ENCODE measurements at places on chromosomes 3 and 15.

DNA sequence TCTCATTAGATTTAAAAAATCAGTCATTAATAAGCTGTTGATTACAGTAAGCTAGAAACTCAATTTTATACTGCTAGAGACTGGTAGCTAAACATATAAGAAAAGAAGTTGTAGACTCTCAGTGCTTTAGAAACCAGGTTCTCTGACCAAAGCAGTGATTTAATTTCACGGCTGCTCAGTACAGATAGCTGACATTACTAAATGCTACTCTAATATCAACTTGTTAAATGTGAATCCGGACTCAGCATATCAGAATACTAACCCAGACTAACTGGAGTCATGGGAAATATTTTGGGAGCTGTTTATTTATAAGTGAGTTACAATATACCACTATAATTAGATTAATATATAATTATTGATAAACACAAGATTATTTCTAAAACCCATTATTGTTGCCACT lies 80.4 kb downstream of the NEDD4 start:
- peak; percentile 10 for ATAC-seq

GRCh38 chr15:98967096-98967495 lies 40.5 kb downstream of the PGPEP1L start:
- ATAC-seq, result no peak

- no peak for ATAC-seq
Observed at GRCh38 chr3:134883697-134884385, 88.8 kb downstream of the EPHB1 start.

DNA sequence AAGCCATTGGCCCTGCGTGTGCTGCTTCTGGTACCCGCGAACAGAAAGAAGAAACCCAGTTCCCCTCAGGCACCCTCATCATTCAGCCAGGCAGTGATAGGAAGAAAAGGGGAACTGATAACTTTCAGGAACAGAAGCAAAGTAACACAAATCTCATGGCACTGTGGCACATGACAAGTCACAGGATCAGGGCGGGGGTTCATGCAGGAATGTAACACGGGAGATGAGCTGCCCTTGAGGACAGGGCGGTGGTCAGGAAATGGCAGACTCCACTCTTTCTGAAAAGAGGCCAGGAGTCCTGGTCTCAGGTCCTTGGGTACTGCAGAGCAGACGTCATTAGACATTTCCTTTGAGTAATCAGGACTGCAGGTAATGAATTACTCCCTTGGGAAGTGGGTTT lies 95.5 kb downstream of the CCNL1 start:
- ATAC-seq, result no peak

DNA sequence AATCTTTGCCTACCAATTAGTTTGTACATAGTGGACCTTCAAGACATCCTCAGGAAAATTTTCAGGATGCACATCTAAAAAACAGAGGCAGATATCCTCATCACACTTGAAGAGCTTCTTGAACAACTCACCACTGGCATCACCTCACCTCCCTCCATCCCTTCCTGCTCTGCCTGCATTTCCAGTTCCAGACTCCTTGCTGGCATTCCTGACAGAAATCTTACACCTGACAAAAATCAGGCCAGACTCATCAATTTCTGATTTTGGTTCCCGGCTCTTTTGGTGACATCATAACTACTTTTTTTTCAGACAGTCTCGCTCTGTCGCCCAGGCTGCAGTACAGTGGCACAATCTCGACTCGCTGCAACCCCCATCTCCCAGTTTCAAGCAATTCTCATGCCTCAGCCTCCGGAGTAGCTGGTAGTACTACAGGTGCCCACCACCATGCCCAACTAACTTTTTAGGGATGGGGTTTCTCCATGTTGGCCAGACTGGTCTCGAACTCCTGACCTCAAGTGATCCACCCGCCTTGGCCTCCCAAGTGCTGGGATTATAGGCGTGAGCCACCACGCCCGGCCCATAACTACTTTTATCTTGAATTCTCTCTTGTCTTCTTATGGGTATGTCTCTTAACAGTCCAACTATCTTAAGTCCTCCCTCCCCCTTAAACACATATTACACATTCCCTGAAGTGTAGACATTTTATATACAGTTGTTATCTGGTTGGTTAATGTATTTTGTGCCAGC lies 216.6 kb upstream of the IL12A start:
- no peak for ATAC-seq

DNA sequence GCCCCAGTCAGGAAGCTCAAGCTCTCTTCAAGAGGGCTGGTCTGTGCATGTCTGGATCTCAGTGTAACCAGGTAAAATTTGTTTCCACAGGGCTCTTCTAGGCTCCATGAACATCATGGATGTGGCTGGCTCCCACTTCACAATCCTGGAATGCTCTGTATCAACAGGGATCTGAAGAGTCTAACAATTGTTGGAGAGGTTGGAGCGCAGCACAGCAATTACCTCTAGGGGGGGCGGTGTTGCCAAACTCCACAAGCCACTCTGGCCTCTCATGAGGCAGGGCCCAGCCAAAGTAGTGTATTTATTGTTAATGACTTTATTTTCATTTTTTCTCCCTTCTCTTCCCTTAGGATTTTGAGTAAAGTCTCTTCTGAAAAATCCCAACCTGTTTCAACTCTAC lies 6.1 kb upstream of the EIF2B5 start:
- peak; percentile 88 for ATAC-seq

GRCh38 chr3:21729331-21729730 lies 21.7 kb downstream of the ZNF385D start:
- ATAC-seq, result no peak

- no peak for ATAC-seq
Observed at GRCh38 chr3:102124282-102124681, 275.0 kb downstream of the NFKBIZ start.

DNA sequence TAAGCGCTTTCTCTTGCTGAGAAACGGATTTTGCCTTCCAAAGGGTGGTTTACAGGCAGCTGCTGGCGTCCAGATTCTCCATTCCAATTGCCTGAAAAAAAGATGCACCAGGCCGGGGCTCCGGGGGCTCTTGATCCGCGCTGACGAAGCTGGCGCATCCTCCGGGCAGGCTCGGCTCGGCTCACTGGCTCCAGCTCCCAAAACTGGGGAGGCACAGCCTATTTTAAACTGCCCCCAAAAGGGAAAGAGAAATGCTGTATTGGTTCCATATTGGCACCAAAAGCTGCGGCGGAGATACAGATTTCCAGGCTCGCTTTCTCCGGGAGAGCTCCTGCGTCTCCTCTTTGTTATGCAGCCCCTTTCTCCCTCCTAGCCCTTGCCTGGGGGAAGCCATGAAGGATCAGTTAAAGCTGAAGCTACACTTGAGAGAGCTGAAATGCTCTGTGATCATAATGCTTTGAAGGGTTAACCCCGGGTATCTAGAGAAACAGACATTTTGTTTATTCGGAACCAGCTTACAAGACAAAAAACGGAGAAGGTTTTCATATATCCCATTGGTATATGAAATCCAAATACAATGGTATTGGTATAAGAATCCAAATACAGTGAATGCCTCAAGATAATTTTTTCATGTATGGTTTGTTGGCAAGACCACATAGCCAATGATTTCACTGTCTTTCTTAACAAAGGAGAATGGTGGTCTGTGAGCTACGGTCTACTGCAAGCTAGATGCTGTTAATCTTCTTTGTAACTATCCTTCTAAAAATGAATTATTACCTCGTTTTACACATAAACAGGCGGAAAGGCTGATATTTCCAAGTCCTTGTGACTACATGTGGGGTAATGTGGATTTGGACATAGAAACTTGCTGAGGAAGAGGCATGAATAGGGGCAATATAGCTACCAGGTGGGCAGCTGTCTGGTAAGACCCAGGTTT lies 693 bp downstream of the CD200 start:
- ATAC-seq, result peak; percentile 69

DNA sequence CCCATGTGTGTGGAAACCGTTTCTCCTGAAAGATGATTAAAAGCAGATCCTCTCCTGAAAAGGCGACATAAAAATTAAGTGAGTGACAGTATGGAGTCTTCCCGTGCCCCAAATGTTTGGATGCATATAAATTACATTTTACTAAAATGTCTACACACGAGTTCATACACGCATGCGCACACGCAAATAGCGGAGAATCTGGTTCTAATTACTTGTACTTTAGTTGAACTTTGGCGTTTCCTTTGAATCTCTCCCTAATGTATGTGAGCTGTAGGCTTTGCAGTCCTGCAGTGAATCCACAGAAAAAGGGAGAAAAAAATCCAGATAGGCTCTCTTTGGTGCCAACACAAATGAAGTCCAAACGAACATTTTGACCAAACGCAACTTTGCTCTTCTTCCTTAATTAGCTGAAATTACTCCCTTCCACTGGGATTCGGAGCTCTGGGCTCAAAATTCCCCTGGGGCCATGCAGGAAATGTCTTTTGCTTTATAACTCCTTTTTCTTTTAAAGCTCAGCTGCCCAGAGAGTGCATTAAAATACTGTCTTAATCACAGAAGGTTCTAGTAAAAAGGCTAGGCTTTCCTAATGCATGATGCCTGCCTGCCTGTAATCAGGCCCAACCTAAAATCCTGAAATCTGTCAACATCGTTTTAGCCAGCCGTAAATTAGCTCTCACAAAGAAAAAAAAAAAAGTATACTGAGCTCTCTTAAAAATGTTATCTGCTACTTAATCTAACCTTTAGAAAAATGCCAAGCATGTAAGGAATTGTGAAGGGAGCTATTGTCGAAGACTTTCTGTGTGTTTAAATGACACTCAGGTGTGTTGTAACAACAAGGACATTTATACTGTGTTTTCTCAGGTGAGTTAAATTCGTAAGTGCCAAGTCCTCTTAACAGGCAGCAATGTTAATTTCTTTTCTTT lies 26.2 kb downstream of the RARB start:
- peak; percentile 28 for ATAC-seq

GRCh38 chr3:177015881-177016280 lies 181.4 kb downstream of the TBL1XR1 start:
- ATAC-seq, result no peak

DNA sequence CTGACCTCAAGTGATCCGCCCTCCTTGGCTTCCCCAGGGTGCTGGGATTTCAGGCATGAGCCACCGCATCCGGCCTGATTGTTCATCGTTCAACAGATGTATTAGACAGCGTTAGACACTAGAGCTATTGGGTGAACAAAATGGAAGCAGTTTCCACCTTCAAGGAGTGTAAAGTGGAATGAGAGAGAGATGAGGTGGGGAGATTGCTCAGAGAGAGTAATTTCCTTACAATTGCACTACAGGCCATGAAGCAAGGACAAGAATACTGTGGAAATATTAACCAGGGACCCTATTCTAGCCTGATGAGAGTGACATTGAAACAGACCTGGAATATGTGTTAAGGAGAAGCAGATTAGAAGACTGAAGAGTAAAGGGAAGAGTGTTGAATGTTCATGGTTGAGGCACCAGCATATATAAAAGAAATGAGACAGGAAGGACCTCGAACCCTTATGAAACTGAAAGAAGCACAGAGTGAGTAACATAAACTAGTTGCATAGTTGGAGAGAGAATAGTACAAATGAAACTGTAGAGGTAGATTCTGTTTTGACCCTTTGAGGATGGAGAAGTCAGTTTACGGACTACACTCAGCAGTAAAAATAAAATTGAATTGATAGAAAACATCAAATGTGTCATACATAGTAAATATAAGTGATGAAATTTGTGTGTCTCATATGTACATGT lies 7.2 kb downstream of the RTF1 start:
- no peak for ATAC-seq

DNA sequence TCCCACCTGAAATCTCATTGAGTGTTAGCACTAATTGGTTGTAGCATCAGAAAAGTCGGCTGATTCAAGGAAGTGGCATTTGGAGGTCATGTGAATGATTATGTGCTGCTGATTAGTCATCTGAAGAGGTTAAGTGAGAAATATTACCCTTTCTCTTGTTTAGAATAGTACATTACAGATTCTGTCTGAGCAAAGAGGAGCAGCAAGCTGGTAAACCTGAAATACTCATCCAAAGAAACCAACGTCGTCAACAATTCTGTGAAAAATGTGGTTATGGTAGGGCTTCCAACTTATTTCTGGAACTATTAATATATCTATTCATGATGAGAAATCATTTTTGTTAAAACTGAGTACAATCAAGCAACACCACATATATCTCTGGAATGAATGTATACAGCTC lies 1024.9 kb downstream of the TUSC7 start:
- no peak for ATAC-seq

DNA sequence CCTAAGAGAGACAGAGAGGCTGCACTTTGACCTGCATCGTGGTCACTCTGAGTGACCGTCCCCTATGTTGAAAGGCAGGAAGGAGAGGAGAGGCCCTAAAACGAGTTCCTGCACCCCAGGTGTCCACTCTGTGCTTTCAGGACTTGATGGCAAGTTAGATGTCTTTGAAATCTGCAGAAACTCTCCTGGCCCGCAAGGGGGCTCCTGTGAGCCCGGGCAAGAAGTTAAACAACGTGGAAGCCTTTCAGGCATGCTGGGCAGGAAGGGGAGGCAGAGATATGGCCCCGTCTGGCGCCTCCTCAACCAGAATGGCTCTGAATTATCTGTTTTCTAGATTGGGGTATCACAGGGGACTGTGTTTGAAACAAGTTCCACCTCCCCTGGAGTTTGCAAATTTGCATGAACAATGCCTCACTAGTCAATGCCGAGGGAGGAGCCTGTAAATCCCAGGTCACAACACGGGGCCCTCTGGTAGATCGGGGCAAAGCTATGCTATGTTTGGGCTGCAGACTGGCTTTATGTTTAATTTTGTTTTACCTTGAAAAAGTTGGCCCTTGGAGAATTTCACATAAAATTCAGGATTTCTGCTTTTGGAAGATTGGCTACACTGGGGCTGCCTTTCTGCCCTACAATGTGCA lies 9.8 kb downstream of the CTXND1 start:
- ATAC-seq, result peak; percentile 80

- peak; percentile 88 for ATAC-seq
Observed at GRCh38 chr3:110932567-110932966, 139.0 kb upstream of the NECTIN3 start.

DNA sequence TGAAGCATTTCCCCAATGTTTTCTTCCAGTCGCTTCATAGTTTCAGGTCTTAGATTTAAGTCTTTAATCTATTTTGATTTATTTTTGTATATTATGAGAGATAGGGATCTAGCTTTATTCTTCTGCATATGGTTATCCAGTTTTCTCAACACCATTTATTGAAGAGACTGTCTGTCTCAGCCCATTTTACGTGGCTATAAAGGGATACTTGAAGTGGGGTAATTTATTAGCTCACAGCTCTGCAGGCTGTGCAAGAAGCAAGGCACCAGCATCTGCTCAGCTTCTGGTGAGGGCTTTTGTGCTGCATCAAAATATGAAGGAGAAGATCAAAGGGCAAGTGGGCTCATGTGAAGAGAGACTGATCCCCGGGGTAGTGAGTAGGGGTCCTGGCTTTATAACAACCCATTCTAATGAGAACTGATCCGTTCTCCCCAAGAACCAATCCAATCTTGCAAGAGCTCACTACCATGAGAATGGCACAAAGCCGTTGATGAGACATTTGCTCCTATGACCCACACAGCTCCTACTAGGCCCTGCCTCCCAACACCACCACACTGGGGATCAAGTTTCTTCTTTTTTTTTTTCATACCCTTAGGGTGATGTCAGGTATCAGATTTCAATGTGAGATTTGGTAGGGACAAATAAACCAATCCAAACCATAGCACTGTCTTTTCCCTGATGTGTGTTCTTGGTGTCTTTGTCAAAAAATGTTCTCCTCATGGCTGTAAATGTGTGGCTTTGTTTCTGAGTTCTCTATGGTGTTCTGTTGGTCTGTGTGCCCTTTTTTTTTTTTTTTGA lies 63.2 kb downstream of the IQGAP1 start:
- peak; percentile 89 for ATAC-seq

All from SK-N-SH treated with all-trans-retinoic acid at 6 μM for 48 hours (cell line).